Cardiac muscle cell (in vitro differentiated cells and primary cell): ENCODE measurements at places on chromosomes 3 and 15. TPM values are rescaled to one million over a fixed set of nuclear protein-coding genes. Genes with fewer than 3 reads are reported as not detected.

DNA sequence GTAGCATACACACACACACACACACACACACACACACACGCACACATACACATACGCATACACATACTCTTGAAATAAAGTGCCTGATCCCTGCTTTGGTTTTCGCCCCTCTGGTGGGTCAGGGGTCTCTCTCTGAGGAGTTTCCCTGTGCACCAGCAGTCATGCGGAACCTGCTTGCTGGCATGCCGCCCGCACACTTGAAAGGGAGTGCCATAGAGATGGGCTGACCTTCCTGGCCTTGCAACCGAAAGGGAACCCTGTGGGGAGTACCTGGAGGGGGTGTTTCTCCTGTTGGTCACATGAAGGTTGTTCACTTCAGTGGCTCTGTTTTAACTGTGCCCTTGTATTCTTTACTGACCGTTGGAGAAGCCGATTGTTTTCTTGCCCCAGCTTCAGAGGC, 752.3 kb downstream of the NR2F2 start:
- H3K27me3 ChIP-seq: no peaks in the 10 kb centered on the region
- peaks cover 14% of the 10 kb centered on the region for H3K4me1 ChIP-seq
- no peaks in the 10 kb centered on the region for H3K36me3 ChIP-seq
- no peak overlapping the region for H3K4me3 ChIP-seq
- no peak for DNase-seq
- no peak overlapping the region for H3K27ac ChIP-seq

ARHGAP11A gene
- total RNA-seq: 5.0 and 44.6 TPM in 2 replicates

DNA sequence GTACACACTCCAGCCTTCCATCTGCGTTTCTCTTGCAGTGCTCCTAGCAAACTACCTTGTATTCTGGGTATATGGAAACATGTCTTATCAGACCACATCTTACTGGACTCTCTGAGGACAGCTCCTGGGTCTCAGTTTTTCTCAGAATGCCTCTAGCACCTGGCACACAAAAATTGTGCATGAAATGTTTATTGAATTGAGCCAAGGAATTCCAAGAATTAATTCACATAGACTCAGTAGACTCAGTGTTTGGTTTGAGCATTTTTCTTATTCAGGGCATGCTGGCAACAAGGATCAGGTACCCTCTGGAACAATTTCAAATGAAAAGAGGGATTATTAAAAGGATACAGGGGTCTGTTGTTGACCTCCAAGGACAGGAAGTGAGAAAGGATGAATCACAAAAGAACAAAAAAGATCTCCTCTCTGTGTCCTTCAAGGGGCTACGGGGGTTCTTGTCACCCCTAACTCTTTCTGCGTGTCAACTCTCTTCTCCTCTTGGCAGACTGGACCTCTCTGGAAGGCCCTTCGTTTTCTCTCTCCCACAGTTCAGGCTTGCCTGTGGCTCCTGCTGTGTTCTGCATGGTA, 270.0 kb upstream of the HES1 start:
- peaks cover 14% of the 10 kb centered on the region for H3K27me3 ChIP-seq
- H3K4me3 ChIP-seq: no peak overlapping the region
- no peaks in the 10 kb centered on the region for H3K36me3 ChIP-seq
- H3K4me1 ChIP-seq: peaks cover 7% of the 10 kb centered on the region

DNA sequence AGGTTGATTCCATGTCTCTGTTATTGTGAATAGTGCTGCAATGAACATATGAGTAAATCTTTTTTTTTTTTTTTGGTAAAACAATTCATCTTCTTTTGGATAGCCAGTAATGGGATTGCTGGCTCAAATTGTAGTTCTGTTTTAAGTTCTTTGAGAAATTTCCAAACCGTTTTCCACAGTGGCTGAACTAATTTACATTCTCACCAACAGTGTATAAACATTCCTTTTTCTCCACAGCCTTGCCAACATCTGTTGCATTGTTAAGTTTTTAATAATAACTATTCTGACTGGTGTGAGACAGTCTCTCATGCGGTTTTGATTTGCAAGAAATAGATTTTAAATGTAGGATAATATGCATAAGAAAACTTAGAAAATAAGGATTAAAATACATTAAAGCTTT, 279.0 kb upstream of the EPHA3 start:
- peaks cover 6% of the 10 kb centered on the region for H3K4me1 ChIP-seq
- no peak overlapping the region for H3K27ac ChIP-seq
- H3K36me3 ChIP-seq: no peaks in the 10 kb centered on the region
- no peaks in the 10 kb centered on the region for H3K27me3 ChIP-seq
- no peak overlapping the region for H3K4me3 ChIP-seq

GRCh38 chr3:177692304-177692975, 495.2 kb upstream of the TBL1XR1 start:
- H3K4me3 ChIP-seq: no peak overlapping the region
- no peaks in the 10 kb centered on the region for H3K36me3 ChIP-seq
- no peak overlapping the region for H3K27ac ChIP-seq
- no peaks in the 10 kb centered on the region for H3K27me3 ChIP-seq

ADGRG7 gene
- total RNA-seq: 43.2 and 46.5 TPM in 2 replicates

DNA sequence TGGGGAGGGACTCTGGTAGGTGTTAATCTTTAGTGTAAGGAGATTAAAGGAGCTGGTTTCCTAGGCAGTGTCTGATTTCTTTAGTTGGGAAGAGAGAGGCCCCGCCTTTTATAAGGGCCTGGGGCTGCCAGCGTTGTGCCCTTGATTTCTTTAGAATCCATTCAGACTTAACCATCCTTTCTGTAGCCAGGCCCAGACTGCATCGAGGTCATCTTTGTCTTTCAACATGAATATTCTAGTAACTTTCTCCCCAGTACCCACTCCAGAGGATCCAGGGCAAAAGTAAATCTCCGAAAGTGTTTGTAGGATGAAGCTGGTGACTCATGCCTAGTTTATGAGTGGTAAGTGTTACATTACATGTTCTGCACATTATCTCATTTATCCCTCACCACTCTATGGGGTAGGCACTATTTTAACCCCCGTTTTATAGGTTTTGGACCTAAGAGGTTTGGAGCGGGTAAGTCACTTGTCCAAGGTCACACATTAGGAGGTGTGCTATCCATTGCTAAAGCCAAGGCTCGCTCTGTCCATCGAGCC, 11.8 kb upstream of the USP3 start:
- peak; percentile 75 for DNase-seq
- no peaks in the 10 kb centered on the region for H3K4me1 ChIP-seq
- H3K27me3 ChIP-seq: peaks cover 11% of the 10 kb centered on the region
- no peak overlapping the region for H3K27ac ChIP-seq

DNA sequence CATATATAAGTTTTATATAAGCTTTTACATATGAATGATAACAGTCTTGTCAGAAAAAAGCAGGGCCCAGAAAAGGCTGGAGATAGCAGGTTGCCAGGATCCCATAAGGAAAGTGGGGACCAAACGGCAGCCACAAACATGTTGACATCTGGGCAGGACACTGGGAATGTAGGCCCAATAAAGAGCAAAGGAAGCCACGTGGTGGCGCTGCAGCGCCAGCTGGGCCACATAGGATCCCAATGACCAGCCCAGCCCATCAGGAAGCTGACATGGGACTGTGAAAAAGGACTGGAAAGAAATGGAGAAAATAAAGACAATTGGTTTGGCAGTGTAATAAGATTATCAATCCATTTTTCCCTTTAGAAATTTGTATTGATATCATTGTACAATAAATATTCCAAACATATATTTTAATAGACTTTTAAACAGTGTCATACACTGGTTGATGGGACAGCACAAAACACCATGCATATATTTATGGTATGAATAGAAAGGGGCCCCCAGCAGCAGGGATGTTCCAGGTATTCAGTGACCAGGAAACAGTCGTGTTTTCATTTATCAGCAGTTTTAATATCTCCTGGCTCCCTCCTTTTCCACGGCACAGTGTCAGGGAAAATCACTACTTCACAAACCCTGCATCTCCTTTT, 89.0 kb upstream of the STRIT1 start:
- no peaks in the 10 kb centered on the region for H3K36me3 ChIP-seq
- H3K4me1 ChIP-seq: peaks cover 9% of the 10 kb centered on the region
- H3K27me3 ChIP-seq: no peaks in the 10 kb centered on the region
- H3K27ac ChIP-seq: no peak overlapping the region

DNA sequence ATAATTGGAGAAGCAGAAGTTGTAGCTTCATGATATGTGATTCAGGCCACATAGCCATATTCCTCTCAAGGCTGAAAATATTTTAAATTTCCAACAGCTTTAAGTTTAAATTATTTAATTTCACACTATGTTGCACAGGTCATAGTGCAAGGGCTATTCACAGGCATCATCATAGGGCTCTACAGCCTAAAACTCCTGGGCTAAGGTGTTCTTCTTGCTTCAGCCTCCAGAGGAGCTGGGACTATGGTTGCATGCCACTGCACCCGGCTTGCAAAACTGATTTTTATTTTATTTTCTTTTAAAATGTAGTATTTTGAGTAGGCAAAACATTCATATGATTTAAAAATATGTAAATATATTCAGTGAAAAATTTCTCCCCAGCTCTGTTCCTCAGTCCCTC, 6.0 kb upstream of the CEP97 start:
- H3K4me3 ChIP-seq: no peak overlapping the region
- DNase-seq: no peak
- H3K27ac ChIP-seq: no peak overlapping the region
- no peaks in the 10 kb centered on the region for H3K27me3 ChIP-seq
